PC-9 (cell line): ENCODE measurements at places on chromosomes 5 and 9. TPM values are rescaled to one million over a fixed set of nuclear protein-coding genes. Genes with fewer than 3 reads are reported as not detected.

DNA sequence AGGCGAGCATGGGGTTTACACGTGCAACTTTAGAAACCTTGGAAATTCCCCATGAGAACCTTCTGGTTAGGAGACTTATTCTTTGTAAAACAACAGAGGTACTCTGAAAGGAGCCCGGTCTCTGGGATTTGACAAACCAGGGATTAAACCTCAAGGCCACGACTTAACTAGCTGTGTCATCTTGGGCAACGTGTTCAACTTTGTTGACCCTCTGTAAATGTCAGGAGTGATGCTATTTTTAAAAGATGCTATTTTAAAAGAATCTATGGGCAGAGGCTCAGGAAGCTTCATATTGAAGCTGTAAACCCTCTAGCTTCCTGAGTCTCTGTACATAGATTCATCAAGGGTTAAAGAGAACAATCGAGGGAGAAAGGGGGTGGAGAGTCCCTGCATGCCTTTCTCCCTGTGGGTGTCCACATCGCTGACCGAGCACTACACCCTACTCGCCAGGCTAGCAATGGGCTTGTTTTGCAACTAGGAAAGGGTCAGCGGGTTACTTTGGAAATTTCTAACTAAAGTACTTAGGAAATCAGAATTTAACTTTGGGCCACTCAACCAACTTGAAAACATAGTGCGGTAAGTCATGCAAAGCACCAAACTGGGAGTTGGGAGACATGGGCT is 2.1 kb downstream of the SLC36A2 start:
- DNase-seq = no peak

GRCh38 chr5:150532996-150533395 is 25.1 kb downstream of the NDST1 start:
- DNase-seq = no peak

DNA sequence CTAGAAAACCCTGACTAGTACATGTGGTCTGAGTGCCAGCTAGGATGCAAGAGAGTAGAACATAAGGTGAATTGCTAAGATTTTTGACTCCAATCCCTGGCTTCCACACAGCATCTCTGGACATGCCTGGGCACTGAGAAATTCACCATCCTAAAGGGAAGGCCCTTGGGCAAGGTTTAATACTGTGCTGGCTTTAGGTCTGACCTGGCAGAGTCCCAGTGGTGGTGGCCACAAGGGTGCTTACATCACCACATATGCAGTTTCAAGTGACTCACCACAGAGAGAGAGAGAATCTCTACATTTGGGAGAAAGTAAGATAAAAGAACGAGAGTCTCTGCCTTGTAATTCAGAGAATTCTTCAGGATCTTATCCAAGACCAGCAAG is 661.6 kb upstream of the C9orf72 start:
- DNase-seq = peak; percentile 42

DNA sequence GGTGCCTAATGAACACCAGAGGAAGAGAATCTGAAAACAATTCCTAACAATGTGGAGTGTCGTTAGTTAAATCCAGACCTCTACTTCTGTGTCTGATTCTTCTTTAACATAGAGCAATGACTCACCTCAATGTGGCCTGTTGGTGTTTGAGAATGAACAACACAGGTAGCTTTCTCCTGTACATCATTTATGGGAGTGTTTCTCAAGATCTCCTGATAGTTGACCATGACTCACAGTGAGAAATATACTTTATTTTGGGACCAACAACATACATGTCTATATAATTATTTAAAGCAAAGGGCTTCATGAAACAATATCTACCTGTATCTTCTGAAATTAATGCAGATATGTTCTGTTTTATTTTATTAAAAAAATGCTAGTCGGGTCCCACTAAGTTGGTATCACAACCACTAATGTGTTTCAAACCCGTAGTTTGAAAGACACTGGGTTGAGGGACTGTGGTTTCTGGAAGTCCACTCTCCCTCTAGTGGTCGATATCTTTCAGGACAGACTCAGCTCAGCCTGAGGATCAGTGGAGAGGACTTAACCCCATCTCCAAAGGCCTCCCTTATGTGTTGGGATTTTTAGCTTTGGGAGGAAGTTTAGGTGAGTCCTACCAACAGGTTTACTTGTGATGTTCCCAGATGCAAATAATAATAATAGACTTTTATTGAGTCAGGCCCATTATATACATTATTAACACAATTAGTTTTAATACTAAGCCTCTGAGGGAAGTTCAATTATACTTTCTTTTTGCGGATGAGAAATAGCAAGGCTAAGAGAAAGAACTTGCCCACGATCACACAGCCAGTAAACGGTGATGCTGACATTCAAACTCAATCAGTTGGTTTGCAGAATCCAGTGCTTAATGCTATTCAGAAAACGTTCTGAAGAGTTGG is 70.0 kb upstream of the KLF9 start:
- DNase-seq = peak; percentile 21

DNA sequence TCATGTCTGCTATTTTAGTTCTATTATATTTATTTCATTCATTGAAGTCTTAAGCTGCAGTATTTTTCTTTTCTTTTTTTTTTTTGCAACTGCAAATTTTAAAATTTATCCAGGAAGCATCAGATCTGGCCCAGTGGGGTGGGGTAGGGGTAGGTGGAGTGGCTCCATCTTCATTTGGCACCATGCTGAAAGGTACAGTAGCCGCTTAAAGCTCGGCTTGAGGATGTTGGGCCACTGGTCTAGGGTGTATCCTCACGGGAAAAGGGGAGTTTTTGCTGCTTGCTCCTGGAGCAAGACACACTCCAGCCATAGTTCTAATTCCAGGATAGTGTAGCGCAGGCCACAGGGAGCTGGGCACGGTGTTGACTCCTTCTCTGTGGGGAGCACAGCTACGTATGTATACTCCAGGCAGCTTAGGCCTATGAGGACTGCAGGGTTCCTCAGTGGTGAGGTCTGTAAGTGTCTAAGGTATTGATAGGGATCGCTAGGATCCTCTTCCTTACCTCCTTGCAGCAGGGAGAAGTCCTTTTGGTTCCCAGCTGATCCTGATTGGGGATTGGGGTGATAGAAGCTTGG is 22.7 kb downstream of the RCL1 start:
- DNase-seq = no peak

- DNase-seq = no peak
Observed at GRCh38 chr9:90445391-90445790, 197.2 kb downstream of the DIRAS2 start.

- no peak for DNase-seq
Observed at GRCh38 chr9:99867968-99868367, 38.5 kb upstream of the STX17 start.

DNA sequence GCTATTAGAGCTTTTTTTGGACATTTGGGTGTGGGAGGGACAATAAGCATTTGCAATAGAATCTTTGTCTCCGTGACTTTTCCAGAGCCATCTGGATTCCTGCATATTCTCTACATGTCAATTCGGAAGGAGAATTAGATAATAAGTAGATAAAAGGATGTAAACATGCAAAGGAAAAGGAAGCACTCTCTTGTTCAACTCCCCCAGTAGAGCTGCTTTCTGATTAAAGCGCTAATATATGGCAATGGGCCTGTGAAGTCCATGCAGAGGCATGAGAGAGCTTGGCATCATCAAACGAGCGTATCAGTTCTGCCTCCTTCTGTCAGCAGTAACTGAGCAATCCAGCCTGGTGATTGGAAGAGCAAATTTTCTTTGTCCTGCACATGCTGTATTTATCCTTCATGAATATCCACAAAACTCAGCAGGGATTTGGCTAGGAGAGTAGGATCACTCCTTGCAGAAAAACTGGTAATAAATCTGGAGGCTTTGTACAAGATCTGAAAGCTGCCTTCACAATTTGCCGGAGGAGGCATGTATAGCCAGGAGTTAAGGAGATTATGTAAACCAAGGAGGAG is 1752.9 kb downstream of the MAT2B start:
- no peak for DNase-seq

DNA sequence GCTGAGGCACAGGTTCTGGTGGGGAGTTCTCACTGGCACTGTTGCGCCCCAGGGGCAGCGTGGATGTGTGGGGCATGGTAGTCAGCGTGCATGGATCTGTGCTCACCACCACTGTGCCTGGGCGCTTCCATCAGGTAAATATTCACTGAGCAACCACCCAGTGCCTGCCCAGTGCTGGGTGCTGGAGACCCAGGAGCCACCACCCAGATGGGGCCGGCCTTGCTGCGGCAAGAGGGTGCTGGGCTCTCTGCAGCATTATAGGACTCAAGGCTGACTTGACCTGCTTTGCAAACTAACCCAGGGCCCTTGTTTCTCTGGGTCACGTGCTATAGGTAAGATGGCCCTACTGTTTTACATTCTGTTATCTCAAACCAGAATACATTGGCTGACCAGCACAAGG is 60.5 kb downstream of the DAP start:
- no peak for DNase-seq

DNA sequence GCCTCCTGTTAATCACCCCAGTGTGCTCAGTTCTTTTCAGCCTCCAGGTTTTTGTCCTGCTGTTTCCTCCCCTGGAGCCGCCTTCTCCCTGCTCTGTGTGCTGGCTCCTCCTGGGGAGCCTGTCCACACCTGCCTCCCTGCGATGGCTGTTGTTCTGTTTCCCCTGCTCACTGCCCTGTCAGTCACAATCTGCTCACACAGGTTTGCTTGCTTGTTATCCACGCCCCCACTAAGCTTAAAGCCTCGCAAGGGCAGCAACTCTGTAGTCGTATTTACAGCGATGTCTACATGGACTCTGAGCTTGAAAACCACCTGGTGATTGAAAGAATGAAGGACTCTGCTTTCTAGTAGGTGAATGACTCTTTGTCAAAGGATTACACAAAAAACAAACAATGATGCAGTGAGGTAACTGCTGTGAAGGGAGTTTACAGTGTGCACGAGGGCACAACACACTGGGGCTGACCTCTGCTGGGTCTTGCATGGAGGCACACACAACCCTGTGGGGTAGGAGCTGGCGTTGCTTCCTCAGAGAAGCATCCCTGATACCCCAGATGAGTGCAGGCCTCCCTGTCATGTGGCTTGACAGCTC is 39.6 kb upstream of the TEX48 start:
- DNase-seq = no peak

DNA sequence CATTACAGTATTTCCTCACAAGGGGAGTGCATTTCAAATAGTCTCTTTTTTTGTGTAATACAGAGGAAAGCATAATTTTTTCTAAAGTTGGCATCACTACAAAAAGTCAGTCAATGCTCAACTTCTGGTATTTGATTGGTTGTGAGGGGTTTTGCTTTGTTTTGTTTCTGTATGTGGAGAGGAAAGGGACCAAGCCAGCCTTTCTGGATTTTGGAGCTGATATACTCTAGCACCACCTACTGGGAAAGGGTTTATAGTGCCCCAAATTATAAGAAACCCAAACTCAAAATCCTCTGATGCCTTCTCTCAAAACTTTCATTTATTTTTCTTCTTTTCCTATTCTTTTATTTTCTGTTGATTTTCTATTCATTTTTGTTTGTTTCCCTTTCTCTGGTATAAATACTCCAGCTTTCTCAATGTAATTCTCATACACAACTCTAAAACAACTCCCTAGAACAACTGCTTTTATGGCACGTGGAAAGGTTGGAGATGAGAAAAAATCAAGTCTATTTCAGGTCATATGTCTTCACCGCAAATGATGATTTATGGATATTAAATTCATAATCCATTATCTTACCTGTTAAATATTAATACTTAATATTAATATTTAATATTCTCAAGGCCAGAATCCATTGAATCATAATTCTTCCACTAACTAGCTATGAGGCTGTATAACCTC is 69.5 kb upstream of the ANXA1 start:
- DNase-seq = no peak

The IL5 gene
- not detected in 2 replicates for total RNA-seq

The DBN1 gene
- total RNA-seq = 144 and 181 TPM in 2 replicates

The FAM221B gene
- not detected in 2 replicates for total RNA-seq

The DPYSL3 gene
- total RNA-seq = 0.40 and 1.3 TPM in 2 replicates

The EPB41L4A gene
- 9.4 and 13.4 TPM in 2 replicates for total RNA-seq

The CDH9 gene
- not detected in 2 replicates for total RNA-seq

The BHMT2 gene
- not detected in 2 replicates for total RNA-seq

The MYORG gene
- total RNA-seq = 3.0 and 3.1 TPM in 2 replicates
